Renal cortical epithelial cell (primary cell): ENCODE measurements at places on chromosomes 16 and 17. TPM values are rescaled to one million over a fixed set of nuclear protein-coding genes. Genes with fewer than 3 reads are reported as not detected.

- DNase-seq: no peak
Observed at GRCh38 chr17:67245694-67246402, 852 bp upstream of the HELZ start.

DNA sequence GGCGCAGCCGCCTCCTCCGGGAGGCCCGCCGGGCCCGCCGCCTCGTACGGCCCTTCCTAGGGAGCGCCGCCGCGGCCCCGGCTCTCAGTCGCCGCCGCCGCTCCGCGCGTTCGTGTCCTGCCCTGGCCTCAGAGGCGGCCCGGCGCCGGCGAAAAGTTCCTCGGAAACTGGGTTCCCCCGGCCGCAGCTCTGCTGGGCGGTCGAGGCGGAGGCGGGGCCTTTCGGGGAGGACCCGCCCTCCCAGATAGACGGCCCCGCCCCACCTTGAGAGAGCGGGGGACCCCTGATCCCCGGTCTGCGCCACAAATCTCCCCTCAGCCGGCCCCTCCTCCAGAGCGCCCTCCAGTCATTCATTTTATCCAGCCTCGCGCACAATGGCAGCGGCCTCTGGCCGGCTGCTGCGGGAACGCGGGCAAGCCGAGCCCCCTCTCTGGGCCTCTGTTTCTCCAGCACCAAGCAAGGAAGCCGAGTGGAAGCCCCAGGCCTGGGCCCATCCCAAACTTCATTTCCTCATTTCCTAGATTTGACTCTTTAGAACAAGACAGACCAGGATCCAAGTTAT is at the start of gene SREBF1:
Gene SREBF1 (minus strand): TSS at position 169 of the 562 bp plus-strand sequence. CDS start 169 bp downstream, outside the sequence.
- DNase-seq: no peak

GFAP gene
- 1.2 and 8.2 TPM in 2 replicates for total RNA-seq

DNA sequence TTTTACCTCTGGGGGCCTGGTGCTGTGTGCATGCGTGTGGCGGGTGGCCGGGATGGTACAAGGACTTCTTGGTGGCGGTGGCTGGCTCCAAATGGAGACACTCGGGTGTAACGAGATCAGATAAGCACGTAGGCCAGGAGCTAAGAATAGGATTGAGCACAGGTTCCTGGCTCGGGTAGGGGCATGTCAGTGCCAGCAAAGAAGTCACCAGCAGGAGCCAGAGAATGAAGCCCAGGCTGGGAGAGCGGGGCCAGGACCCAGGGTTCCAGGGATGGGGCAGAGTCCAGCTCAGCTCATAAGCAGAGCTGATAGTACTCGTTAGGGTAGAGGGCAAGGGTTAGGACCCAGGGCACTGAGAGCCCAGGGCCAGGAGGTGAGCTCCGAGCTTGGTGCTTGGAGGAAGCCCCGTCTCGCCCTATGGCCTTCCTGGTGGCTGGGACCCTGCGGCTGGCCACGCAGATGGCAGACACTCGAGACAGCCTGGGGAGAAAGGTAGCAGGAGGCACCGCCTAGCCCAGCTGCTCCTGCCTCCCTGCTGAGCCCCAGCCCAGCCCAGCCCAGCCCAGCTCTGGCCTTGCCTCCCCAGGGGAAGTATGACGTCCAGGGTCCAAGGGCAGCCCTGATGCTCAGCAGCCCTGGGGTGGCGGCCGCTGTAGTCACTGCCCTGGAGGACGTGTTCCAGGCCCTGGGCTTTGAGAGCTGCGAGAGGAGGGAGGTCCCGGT is 8.9 kb downstream of the ZNF213 start:
- DNase-seq: no peak

- no peak for DNase-seq
Observed at GRCh38 chr17:48529683-48530009, 1.2 kb downstream of the HOXB1 start.
